Astrocyte (in vitro differentiated cells and primary cell): ENCODE measurements at places on chromosomes 13 and 19.

GRCh38 chr19:35558400-35559280 is 4.8 kb downstream of the ATP4A start:
- no peak for DNase-seq

DNA sequence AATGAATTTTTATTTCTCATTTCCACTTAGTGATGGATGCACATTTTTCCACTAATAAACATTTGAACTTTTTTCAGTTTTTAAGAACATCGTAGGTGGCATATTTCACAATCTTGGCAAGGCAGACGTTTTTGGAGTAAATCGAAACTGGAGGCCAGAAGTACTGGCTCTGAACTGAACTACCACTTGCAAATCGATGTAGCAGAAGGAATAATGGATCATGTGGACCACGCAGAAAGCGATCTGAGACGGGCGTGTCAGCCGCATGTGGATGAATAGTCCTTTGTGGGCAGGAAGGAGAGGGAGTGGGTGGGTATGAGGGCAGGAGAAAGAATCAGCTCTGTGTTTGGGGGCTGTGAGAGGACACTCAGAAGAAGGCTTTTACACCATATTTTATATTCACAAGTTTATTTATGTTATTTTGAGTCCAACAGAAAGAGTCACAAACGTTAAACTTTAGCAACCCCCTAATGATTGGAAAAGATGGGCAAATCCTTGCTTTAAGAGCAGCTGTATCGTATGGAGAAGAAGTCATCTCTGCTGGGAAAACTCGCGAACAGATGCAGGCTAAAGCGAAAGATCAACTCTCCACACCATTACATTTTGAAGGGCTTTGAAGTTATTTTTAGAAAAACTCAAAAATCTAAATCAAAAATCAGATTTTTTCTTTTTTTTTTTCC is 90.5 kb downstream of the COL4A2 start:
- peak; percentile 91 for DNase-seq

DNA sequence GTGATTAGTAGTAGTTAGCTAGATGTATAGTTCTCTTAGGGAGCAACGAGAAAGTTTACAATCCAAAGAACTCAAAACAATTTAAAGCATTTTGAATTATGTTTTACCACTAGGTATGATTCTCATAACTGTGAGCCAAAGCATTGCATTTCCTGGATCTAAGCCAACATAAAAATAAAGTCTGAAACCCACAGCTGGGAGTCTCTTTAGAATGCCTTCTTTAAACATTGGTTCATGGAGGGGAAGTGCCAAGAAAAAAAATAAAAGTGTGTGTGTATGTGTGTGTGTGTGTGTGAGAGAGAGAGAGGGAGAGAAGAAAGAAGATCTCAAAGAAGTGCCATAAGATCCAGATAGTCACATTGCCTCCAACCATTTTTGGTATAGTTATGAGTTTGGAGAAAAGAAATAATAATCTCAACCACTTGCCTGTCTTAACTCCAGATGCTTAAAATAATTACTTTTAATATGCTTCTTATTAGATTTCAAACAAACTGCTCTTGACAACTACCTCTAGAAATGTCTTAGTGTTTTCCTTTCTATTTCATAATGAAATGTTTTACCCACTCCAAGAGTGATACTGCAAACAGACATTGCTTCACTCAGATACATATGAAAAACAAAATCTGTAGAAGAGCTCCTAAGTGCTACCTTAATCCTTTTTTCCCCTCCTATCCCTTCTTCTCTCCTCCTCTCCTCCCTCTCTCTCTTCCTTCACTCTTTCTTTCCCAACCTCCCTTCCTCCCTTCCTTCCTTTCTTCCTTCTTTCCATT is 554.1 kb downstream of the KCTD12 start:
- peak; percentile 27 for DNase-seq

GRCh38 chr13:106678646-106679418 is 110.9 kb upstream of the ARGLU1 start:
- DNase-seq: no peak

GRCh38 chr13:30020726-30021312 is 170.4 kb upstream of the UBL3 start:
- DNase-seq: peak; percentile 56

- DNase-seq: no peak
Measured at GRCh38 chr19:38204096-38204495, 19.9 kb downstream of the DPF1 start.

- peak; percentile 75 for DNase-seq
Measured at GRCh38 chr13:114118511-114119123, 13.8 kb downstream of the RASA3 start.

DNA sequence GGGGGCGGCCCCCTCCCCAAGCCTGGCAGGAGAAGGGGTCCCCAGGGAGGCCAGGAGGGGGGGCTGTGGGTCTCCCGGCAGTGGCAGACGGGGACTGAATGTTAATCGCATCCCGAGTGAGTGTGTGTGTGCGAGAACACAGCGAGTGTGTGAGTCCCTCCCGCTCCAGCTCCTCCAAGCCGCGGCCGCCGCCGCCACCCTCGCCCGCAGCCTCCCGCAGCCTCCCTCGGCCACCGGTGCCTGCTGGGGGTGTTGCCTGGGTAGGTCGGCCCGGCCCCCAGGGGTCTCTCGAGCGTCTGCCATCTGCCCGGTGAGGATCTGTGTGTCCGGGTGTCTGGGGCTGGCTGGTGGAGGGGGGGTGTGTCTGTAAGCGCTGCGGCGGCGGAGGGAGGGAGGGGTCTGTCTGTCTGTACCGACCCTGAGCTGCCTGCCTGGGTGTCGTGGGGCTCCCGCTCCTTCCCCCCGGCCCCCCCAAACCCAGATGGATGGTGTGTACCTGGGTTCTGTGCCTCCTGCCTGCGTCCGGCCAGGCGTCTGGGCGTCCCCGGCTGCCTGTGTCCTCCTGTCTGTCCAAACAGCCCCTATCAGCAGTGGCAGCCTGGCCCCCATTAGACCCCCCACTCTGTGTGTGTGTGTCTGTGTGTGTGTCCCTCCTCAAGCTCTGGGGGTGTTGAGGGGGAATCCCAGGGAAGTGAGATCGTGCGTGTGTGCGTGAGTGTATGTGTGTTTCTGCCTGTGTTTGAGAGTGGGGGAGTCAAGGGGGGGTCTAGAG is at the start of gene GRIN2D:
Gene GRIN2D, plus strand, starts transcription at position 110 of the 772 bp plus-strand sequence. CDS start 4,725 bp downstream, outside the sequence.
- DNase-seq: peak; percentile 31

GRCh38 chr13:28408235-28408848 is 86.6 kb downstream of the FLT1 start:
- no peak for DNase-seq

GRCh38 chr19:14120497-14120780 is 2.9 kb upstream of the PRKACA start:
- DNase-seq: no peak

GRCh38 chr19:48512504-48513288 is 1.1 kb upstream of the LMTK3 start:
- DNase-seq: no peak

- no peak for DNase-seq
Measured at GRCh38 chr13:99995589-99996380, 14.2 kb downstream of the ZIC2 start.

DNA sequence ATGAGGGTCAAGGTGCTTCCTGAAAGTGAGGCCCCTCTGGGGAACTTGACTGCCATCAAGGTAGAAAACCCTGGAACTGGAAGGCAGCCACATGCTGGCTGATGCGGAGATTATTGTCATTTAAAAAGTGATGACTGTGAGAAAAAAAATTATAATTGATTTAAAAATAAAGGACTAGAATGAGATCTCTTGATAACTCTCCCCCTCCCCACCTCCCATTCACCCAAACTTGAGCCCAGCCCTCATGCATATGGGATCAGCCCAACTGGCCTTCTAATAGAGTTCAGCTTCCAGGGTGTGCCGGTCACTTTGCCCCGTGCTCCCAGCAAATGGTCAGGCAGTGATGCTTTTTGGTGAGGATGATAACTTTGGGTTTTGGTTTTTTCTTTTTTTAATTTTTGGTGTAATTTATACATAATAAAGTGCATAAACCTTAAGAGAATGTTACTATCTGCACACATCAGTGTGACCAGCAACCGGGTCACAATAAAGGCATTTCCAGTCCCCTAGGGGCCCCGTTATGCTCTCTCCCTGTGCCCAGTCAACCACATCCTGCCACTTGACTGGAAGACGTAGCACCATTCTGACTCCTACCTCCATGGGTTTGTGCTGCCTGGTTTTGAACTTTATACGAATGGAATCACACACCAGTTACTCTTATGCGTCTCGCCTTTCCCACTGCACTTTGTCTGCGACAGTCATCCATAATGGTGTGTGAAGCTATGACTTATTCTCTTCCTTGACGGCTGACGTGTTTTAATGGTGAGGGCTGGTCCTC is 187.9 kb downstream of the USP12 start:
- peak; percentile 22 for DNase-seq

DNA sequence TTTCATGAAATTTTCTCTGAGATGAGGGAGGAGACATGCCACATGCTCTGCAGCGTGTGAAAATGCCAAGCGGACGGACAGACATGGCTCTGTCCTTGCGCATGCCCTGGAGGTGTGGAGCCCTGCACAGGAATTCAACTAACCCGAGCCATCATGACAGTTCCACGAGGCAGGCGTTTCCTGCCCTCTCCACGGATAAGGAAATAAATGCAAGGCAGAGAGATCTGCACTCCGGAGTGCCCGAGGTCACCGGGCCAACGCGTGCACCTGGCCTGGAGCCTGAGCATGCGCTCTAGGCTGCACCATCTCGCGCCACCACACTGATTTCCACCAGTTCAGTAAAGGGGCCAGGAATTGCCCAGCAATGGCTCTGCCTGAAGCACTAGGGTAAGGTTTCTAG is 298.2 kb downstream of the MYO16 start:
- DNase-seq: no peak

- DNase-seq: no peak
Measured at GRCh38 chr19:7788178-7788932, 25.3 kb downstream of the CLEC4M start.

DNA sequence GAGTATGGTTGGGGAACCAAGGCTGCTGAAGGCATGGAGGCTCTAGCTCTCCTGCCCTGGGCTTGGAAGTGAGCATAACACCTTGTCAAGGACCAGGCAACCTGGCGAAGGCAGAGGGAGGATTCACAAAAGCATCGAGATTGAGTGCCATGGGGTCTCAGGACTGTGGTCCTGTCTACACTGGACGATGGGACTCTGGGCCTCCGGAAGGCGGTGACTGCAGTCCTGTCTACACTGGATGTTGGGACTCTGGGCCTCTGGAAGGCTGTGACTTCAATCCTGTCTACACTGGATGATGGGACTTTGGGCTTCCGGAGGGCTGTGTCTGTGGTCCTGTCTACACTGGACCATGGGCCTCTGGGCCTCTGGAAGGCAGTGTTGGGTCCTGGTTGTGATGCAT is 290.4 kb downstream of the TEX29 start:
- no peak for DNase-seq

- peak; percentile 33 for DNase-seq
Measured at GRCh38 chr13:92225861-92226260, 827.4 kb downstream of the GPC5 start.

DNA sequence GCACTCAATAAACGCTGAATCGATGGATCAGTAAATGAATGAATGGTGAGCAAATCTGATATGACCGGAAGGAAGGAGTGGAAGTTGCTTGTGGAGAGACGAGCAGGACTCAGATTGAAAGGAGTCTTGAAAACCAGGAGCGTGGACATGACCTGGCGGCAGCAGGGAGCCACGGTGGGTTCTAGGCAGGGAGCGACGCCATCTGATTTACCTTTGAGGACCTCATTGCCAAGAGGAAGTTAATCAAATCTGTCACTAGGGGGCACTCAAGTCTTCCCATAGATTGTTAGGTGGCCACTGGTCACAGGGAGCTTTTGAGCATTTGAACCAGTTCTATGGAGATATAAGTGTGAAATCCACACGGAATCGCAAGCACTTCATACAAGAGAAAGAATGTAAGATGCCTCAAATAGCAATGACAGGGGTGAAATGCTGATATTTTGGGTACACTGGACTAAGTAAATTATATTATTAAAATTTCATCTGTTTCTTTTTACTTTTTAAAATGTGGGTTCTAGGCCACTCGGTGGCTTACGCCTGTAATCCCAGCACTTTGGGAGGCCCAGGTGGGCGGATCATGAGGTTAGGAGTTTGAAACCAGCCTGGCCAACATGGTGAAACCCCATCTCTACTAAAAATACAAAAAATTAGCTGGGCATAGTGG is 9.2 kb upstream of the FBN3 start:
- peak; percentile 59 for DNase-seq

GRCh38 chr19:16381756-16382401 is 57.3 kb downstream of the KLF2 start:
- no peak for DNase-seq

DNA sequence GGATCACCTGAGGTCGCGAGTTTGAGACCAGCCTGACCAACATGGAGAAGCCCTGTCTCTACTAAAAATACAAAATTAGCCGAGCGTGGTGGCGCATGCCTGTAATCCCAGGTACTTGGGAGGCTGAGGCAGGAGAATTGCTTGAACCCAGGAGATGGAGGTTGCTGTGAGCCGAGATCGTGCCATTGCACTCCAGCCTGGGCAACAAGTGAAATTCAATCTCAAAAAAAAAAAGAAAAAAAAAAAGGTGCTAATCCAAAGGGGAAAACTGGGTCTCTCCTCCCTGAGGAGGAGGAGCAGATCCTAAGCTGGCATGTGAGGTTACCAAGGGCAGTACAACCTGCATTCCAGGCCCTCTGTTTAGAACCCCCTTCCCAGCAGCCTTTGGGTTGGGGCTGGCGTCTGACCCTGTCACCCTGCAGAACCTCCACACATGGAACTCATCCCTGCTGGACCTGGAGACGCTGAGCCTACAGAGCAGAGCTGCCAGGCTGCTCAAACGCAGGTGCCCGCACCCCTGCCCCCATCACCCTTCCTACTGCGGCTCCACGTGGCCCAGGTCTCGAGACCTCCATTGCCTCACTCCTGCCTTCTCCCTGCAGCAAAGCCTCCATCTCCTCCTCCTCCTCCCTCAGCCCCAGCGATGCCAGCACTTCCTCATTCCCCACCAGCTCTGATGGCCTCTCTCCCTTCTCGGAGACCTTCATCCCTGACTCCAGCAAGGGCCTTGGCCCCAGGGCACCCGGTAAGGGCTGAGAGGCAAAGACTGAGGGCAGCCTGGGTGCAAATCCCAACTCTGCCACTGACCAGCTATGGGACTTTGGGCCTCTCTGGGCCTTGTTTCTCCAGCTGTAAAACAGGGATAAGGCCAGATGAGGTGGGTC is 6.7 kb downstream of the PROSER3 start:
- no peak for DNase-seq
